Hematopoietic multipotent progenitor cell (in vitro differentiated cells): ENCODE measurements at places on chromosomes 5 and 9. TPM values are rescaled to one million over a fixed set of nuclear protein-coding genes. Genes with fewer than 3 reads are reported as not detected.

Gene REEP2
- total RNA-seq = 2.7 TPM

Gene AK1
- 0.27 TPM for total RNA-seq

GRCh38 chr5:116378777-116379121, 195.9 kb downstream of the SEMA6A start:
- DNase-seq = no peak

DNA sequence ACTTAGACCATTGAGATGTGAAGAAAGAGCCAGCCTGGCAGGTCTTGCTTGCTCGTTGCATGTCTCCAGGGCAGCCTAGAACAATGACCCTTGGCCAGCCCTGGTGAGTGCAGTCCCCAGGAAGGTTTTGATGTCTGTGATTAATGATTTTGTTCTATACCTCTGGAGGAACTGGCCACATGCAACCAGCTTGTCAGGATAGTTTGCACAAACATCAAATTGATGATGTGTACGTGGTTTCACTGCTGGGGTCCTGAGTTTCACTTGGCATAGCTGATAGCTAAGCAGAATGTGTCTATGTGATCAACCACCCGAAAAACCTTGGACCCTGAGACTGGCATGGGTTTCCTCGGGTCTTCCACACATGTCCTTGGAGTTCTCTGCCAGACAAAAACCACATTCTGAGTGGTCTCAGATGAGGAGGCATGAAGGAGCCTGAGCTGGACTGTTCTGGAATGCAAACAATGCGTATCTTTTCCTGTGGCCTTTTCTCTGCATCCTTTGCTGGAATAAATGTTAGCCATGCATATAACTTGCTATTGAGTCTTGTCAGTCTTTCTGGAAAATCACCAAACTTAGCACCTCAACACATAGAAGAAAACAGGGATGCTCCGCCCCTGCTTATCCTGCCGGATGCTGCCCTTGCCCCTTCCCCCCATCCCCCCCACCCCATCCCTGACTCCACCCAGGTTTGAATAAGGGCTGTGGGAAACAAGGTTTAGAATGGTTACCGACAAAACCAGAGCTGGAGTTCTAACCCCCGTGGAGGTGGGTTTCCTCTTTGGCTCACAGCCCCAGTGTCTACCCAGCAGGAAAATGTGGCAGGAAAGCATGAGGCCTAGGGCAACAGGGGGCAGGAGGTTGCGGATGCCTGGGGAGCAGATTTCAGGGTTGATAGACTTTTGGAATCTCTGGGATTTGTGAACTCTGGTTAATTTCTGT, 50.1 kb upstream of the ANKRD33B start:
- no peak for DNase-seq
